Activated CD8-positive, alpha-beta T cell treated with anti-CD3 and anti-CD28 coated beads, Interleukin-2, amount 10 ng/mL, durations not matched to agents 7 days and 5 days (primary cell): ENCODE measurements at places on chromosomes 3 and 15.

DNA sequence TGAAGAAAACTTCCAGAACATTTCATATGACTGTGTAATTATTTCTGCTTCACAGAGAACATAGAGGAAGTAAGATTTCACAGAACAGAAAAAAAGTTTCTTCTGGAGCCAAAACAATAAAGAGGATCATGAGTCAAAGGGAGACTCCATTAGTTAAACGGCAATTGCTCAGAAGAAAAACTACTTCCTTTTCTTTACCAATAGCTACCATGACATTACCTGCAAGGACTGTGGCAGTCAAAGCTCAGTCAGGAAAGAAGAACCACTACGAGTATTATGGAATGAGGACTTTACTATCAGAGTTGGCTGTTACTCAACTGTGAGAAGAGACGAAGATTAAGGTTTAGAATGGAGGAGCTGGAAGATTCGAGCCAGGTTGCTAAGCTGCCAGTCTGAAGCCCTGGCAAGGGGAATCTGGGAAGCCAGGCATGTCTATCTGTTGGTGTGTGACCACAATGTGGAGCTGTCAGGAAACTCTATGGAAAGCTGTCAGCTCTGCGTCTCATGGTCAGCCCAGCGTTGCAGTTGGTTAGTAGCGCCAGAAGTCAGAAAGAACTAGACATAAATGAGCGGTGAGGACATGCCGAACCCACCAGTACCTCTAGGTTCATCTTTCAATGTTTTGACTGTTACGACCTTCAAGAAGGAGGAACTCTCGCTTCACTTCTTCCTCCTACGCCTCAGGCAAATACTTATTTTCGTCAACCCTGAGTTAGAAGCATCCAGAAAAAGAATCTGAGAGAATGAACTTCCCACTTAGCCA, 604.3 kb downstream of the FGF12 start:
- DNase-seq, result no peak
- no peaks in the 10 kb centered on the region for H3K27me3 ChIP-seq
- H3K27ac ChIP-seq, result no peak overlapping the region
- no peak overlapping the region for H3K4me3 ChIP-seq
- no peaks in the 10 kb centered on the region for H3K4me1 ChIP-seq
- H3K36me3 ChIP-seq, result no peaks in the 10 kb centered on the region

DNA sequence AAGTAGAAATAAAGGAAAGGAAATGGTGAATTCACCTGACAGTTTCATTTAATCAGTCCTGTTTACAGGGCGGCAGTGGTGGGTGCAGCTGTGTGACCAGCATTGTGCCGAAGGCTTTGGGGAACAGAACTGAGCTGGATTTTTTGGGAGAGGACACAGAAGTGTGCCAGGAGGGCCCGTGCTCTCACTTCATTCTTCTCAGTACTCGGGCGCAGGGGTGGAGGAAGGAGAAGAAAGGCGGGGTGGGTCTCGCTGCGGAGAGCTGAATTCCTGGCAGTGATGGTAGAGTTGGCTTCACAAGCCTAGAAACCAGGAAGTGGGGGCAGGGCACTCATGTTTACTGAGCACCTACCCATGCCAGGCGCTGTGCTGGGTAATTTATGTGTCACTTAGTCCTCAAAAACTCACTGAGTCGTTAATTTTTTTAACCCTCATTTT, 64.6 kb downstream of the CRTC3 start:
- peak overlapping the region; percentile 88 for H3K4me3 ChIP-seq
- peaks cover 73% of the 10 kb centered on the region for H3K36me3 ChIP-seq
- H3K4me1 ChIP-seq, result peaks cover 78% of the 10 kb centered on the region
- peak; percentile 89 for DNase-seq
- H3K27ac ChIP-seq, result peak overlapping the region; percentile 100

DNA sequence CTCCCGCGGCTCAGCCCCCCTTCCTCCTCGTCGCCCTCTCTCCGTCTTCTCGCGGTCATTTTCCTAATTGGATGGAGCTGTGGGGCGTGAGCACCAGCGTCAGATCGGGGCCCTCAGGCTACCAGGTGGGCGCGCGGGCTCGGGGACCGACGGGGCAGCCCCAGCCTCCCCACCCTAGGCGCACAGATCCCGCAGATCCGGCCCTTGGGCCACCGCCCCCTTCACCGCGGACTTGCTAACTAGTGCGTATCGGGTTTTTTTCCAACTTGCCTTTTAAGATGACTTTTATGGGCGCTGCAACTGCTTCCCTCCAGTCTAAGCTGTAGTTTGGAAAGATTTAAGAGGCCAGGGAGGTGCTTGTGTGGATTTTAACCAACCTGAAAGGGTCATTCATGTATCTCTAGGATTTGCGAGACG, 1.3 kb downstream of the ZNF710 start:
- H3K36me3 ChIP-seq, result peaks cover 15% of the 10 kb centered on the region
- H3K27me3 ChIP-seq, result no peaks in the 10 kb centered on the region
- peak overlapping the region; percentile 85 for H3K27ac ChIP-seq
- peak; percentile 48 for DNase-seq
- peaks cover 56% of the 10 kb centered on the region for H3K4me1 ChIP-seq

GRCh38 chr3:179401561-179401960, 49.7 kb downstream of the GNB4 start:
- peaks cover 22% of the 10 kb centered on the region for H3K36me3 ChIP-seq
- no peak overlapping the region for H3K4me3 ChIP-seq
- H3K27me3 ChIP-seq, result no peaks in the 10 kb centered on the region
- no peak overlapping the region for H3K27ac ChIP-seq

GRCh38 chr3:34155108-34155507, 356.7 kb downstream of the PDCD6IP start:
- no peaks in the 10 kb centered on the region for H3K4me1 ChIP-seq
- H3K4me3 ChIP-seq, result no peak overlapping the region
- H3K27ac ChIP-seq, result no peak overlapping the region
- H3K27me3 ChIP-seq, result no peaks in the 10 kb centered on the region

DNA sequence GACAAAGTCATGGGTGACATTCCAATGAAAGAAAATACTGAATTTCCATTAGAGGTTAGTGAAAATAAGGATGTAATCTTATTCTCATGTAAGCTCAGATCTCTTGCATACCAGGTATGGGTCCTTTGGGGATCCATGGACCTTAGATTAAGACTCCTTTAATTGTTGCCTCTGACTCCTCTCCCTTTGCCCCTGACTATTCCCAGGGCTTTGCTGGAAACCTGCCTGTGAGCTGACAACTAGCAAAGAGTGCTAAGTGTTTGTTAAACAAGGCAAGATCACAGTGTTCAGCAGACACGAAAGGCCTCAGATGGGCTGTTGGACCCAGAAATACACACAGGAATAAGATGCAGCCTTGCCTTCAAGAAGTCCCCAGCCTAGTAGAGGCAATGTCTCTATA, 32.1 kb downstream of the ACKR2 start:
- peaks cover 5% of the 10 kb centered on the region for H3K4me1 ChIP-seq
- H3K4me3 ChIP-seq, result no peak overlapping the region
- H3K36me3 ChIP-seq, result no peaks in the 10 kb centered on the region

DNA sequence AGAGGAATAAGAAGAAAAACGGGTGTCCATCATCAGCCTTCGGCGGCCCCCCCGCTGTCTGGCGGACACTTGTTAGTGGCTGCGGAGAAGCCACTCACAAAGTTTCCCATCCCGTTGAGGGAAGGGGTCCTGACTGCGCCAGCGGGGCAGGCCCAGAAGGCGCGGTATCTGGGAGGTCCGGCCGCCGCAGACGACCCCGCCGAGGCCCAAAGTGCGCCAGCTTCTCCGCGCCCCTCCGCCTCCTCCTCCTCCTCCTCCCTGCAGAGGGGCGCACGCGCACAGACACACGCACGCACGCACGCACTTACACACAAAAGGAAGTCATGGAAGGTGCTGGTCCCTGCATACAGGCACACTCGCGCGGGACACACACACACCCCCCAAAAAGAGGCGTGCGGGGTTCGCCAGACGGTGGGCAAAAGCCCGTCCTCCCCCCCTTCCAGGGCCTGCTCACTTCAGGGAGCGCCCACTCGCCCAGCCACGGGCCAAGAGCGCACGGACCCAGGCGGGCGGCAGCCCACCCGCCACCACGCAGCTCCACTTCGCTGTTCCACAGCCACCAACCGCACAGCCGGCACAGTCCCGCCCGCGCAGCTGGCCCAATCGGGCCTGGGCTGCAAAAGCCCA, 18.0 kb downstream of the ZNF148 start:
- peak; percentile 67 for DNase-seq
- peak overlapping the region; percentile 54 for H3K27ac ChIP-seq
- peaks cover 11% of the 10 kb centered on the region for H3K36me3 ChIP-seq
- peaks cover 33% of the 10 kb centered on the region for H3K4me1 ChIP-seq
- no peaks in the 10 kb centered on the region for H3K27me3 ChIP-seq
- peak overlapping the region; percentile 76 for H3K4me3 ChIP-seq

DNA sequence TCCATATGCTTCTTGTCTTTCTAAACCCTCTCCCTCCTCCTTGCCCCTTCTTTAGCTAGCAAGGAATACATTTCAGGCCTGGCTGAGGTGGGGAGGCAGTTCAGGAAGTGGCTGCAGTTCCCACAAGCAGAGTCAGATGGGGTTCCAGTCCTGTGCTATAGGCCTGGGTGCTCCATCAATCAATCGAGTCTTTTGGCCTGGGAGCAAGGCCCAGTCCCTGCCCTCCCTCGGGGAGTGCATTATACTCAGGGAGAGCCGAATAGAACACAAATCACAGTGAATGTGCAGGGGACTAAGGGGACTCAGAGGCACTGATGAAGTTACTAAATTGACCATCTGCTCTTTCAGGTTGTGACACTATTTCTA, 58.0 kb upstream of the HERC1 start:
- H3K4me1 ChIP-seq, result peaks cover 71% of the 10 kb centered on the region
- DNase-seq, result peak; percentile 34
- peak overlapping the region; percentile 25 for H3K4me3 ChIP-seq
- H3K27me3 ChIP-seq, result no peaks in the 10 kb centered on the region
- H3K27ac ChIP-seq, result peak overlapping the region; percentile 86

- no peak overlapping the region for H3K4me3 ChIP-seq
- no peaks in the 10 kb centered on the region for H3K36me3 ChIP-seq
- H3K27ac ChIP-seq, result no peak overlapping the region
- peaks cover 18% of the 10 kb centered on the region for H3K27me3 ChIP-seq
- DNase-seq, result no peak
- H3K4me1 ChIP-seq, result peaks cover 9% of the 10 kb centered on the region
Observed at GRCh38 chr15:60935130-60935529, 294.0 kb downstream of the RORA start.

GRCh38 chr3:174276826-174277225, 582.3 kb upstream of the NAALADL2 start:
- no peak overlapping the region for H3K27ac ChIP-seq
- no peaks in the 10 kb centered on the region for H3K27me3 ChIP-seq
- H3K36me3 ChIP-seq, result no peaks in the 10 kb centered on the region
- no peaks in the 10 kb centered on the region for H3K4me1 ChIP-seq
- no peak for DNase-seq

DNA sequence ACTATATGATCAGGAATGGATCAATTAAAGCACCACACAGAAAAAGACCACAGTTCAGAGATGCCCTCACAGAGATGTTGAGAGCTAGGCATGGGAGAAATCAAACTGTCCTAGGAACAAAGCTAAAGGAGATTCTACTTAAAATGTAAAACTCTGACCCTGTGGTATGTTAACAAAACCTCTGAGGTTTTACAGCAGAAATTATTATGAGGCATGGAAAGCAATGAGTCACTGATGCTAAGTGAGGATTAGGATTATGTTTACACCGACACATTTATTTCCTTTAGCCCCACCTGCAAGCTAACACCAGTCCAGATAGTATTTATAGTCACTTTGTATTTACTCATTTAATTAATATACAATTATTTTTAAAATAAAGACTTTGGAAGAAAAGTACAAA, 1242.2 kb downstream of the OTOL1 start:
- no peaks in the 10 kb centered on the region for H3K4me1 ChIP-seq
- H3K36me3 ChIP-seq, result no peaks in the 10 kb centered on the region
- H3K27me3 ChIP-seq, result no peaks in the 10 kb centered on the region
- H3K4me3 ChIP-seq, result no peak overlapping the region
- no peak overlapping the region for H3K27ac ChIP-seq

DNA sequence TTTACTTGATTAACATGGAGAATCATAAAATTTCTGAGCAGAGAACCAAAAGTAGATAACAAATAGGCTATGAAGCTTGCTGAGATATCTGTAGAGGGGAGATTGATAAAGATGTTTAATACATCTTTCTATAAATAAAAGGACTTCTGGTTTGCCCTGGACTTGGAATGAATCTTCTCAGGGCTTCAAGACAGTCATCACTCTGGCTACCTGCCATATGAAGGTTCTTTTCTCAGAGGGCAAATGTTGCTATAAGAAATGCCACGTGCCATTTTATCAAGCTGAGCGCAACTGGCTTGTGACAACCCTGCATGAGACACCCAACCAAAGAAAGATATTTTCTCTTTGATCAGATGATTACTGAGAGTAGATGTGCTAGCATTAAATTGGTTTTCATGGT, 192.5 kb downstream of the WNT5A start:
- DNase-seq, result no peak
- no peak overlapping the region for H3K27ac ChIP-seq
- no peaks in the 10 kb centered on the region for H3K4me1 ChIP-seq
- no peaks in the 10 kb centered on the region for H3K27me3 ChIP-seq
- H3K36me3 ChIP-seq, result no peaks in the 10 kb centered on the region
- no peak overlapping the region for H3K4me3 ChIP-seq

GRCh38 chr3:42601896-42602581, 1.6 kb downstream of the NKTR start:
- DNase-seq, result no peak
- H3K27me3 ChIP-seq, result no peaks in the 10 kb centered on the region
- H3K4me1 ChIP-seq, result peaks cover 35% of the 10 kb centered on the region
- peak overlapping the region; percentile 99 for H3K27ac ChIP-seq

DNA sequence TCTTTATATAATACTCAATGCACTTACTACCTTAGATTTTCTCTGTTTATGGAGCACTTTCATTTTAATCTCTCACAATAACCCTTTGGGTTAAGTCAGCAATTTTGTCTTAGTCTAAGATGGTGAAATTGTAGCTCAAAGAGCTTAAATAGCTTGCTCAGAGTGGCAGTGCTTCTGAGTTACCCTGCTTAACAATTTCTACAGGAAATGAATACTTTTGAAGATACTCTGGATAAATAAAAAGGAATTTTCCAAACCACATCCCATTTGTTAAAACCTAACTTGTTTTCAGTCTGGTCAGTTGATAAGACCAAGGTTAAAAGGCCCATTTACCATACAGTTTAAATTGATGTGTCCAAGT, 37.2 kb downstream of the HMG20A start:
- peaks cover 21% of the 10 kb centered on the region for H3K4me1 ChIP-seq
- no peaks in the 10 kb centered on the region for H3K27me3 ChIP-seq
- DNase-seq, result no peak
- H3K27ac ChIP-seq, result peak overlapping the region; percentile 23
- H3K4me3 ChIP-seq, result no peak overlapping the region

GRCh38 chr3:64053581-64053980, 30.3 kb upstream of the PSMD6 start:
- peaks cover 12% of the 10 kb centered on the region for H3K27me3 ChIP-seq
- H3K36me3 ChIP-seq, result no peaks in the 10 kb centered on the region
- peaks cover 3% of the 10 kb centered on the region for H3K4me1 ChIP-seq
- H3K27ac ChIP-seq, result no peak overlapping the region
- no peak overlapping the region for H3K4me3 ChIP-seq

DNA sequence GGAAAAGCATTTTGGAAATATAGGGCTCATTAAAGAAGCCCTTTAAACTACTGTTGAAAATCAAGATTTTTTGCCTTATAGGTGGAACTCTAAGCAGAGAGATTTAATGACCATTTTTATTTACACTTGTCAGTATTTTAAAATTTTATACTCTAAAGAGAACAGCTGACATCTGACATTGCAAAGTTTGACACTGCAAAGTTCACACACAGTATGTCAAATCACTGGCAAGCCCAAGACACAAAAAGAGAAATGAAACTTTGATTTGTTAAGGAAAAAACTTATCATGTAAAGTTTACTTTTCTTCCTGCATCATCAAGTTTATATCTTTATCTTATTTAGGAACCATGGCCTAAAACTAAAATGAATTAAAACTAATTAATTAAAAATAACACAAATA, 40.2 kb downstream of the DPH6 start:
- H3K36me3 ChIP-seq, result no peaks in the 10 kb centered on the region
- no peaks in the 10 kb centered on the region for H3K27me3 ChIP-seq
- no peak overlapping the region for H3K27ac ChIP-seq
- no peak for DNase-seq
- H3K4me3 ChIP-seq, result no peak overlapping the region
